ENCODE measurements at places on chromosomes 7 and 10. TPM values are rescaled to one million over a fixed set of nuclear protein-coding genes. Genes with fewer than 3 reads are reported as not detected.

GRCh38 chr7:124915242-124915641, 14.4 kb downstream of the POT1 start:
- no peak for DNase-seq

GRCh38 chr7:35004531-35005095, 32.7 kb downstream of the DPY19L1 start:
- no peak for DNase-seq

ARHGEF35 gene
- total RNA-seq, result 5.3 TPM

- DNase-seq, result no peak
Observed at GRCh38 chr10:35391954-35392262, 55.6 kb downstream of the CCNY start.

MBL2 gene
- not detected for total RNA-seq

ANKRD7 gene
- total RNA-seq, result 1.5 TPM

GRCh38 chr10:121154310-121154709, 303.1 kb downstream of the WDR11 start:
- no peak for DNase-seq

GRCh38 chr10:123974406-123974805, 82.8 kb upstream of the CPXM2 start:
- peak; percentile 47 for DNase-seq
